Suprapubic skin (tissue), 4 donors: ENCODE measurements at places on chromosomes 2 and 18. TPM values are rescaled to one million over a fixed set of nuclear protein-coding genes. Genes with fewer than 3 reads are reported as not detected.

Gene PLEK
- 1.7 TPM for total RNA-seq

Gene VIL1
- total RNA-seq: 0.85 TPM

Gene TTN
- total RNA-seq: 0.89 TPM

Gene CYRIA
- total RNA-seq: 1.8 TPM

- no peaks in the 10 kb centered on the region for H3K36me3 ChIP-seq
- H3K4me1 ChIP-seq: peaks cover 8% of the 10 kb centered on the region
- no peak overlapping the region for H3K27ac ChIP-seq
Measured at GRCh38 chr2:19580264-19580663, 221.8 kb upstream of the OSR1 start.

GRCh38 chr2:201630577-201630976, 12.7 kb downstream of the TMEM237 start:
- H3K36me3 ChIP-seq: peaks cover 77% of the 10 kb centered on the region
- DNase-seq: no peak
- H3K27me3 ChIP-seq: no peaks in the 10 kb centered on the region
- no peak overlapping the region for H3K27ac ChIP-seq

DNA sequence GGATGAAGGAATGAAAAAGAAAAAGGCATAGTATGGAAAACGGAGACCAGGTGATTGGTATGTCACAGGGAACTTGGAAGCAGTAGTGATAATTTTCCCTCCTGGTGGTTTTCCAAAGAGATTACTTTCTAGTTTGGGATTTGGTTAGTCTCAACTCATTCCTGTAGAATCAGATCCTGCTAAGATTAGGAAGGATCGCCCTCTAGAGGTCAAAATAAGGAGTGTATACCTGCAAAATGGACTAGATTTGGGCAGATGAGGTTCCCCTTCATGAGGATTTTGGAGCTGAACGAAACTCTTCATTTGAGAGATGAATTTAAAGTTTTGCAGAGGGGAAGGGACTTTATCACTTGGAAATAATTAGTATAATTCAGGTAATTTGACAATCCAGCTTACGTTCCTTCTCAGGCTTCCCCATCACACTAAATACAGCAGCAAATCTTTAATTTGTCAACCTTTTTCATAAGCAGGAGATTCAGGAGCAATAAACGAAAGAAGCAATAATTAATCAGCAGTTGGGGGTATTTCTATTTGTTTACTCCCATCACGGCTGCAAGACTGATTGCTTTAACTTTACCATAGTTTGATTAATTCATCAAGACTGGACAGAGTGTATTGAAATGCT, 65.2 kb downstream of the CCDC195 start:
- DNase-seq: no peak
- no peaks in the 10 kb centered on the region for H3K27me3 ChIP-seq
- H3K4me3 ChIP-seq: no peak overlapping the region
- no peak overlapping the region for H3K27ac ChIP-seq

- peaks cover 27% of the 10 kb centered on the region for H3K4me1 ChIP-seq
- peak; percentile 87 for DNase-seq
- no peak overlapping the region for H3K27ac ChIP-seq
- peaks cover 4% of the 10 kb centered on the region for H3K27me3 ChIP-seq
- H3K36me3 ChIP-seq: no peaks in the 10 kb centered on the region
Measured at GRCh38 chr2:219294356-219295351, 14.5 kb downstream of the PTPRN start.
